ENCODE measurements at places on chromosomes 1 and 21. TPM values are rescaled to one million over a fixed set of nuclear protein-coding genes. Genes with fewer than 3 reads are reported as not detected.

The IGSF5 gene
- not detected for total RNA-seq

The SYPL2 gene
- 0.13 TPM for total RNA-seq

The BGLAP gene
- 6.4 TPM for total RNA-seq

The LRRC38 gene
- total RNA-seq, result not detected

The TMEM240 gene
- total RNA-seq, result 1.4 TPM

DNA sequence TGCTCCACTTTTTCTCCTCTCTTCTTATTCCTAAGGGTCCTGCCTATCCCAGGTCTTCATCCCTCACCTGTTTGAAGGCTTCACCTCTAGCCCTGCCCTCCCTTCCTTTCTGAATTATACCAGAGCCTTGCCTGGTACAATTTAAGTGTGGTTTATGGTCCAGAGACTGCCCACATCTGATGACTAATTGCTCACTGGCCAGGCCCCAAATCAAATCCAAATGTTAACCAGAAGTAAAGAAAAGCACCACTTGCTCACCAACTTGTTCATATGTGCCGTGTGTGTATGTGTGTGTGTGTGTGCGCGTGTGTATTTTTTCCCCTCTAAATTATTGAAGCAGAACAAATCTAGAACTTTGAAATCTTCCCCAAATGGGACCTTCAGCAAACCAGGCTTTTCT is 26.4 kb downstream of the MYOM3 start:
- no peaks in the 10 kb centered on the region for H3K36me3 ChIP-seq
- no peak overlapping the region for H3K27ac ChIP-seq
- H3K27me3 ChIP-seq, result no peaks in the 10 kb centered on the region
- no peaks in the 10 kb centered on the region for H3K4me1 ChIP-seq

GRCh38 chr1:228938537-228938901 is 203.2 kb downstream of the RHOU start:
- no peaks in the 10 kb centered on the region for H3K27me3 ChIP-seq
- H3K4me1 ChIP-seq, result peaks cover 42% of the 10 kb centered on the region
- no peak overlapping the region for H3K4me3 ChIP-seq
- no peaks in the 10 kb centered on the region for H3K36me3 ChIP-seq
- peak; percentile 38 for DNase-seq
- H3K27ac ChIP-seq, result peak overlapping the region; percentile 39

DNA sequence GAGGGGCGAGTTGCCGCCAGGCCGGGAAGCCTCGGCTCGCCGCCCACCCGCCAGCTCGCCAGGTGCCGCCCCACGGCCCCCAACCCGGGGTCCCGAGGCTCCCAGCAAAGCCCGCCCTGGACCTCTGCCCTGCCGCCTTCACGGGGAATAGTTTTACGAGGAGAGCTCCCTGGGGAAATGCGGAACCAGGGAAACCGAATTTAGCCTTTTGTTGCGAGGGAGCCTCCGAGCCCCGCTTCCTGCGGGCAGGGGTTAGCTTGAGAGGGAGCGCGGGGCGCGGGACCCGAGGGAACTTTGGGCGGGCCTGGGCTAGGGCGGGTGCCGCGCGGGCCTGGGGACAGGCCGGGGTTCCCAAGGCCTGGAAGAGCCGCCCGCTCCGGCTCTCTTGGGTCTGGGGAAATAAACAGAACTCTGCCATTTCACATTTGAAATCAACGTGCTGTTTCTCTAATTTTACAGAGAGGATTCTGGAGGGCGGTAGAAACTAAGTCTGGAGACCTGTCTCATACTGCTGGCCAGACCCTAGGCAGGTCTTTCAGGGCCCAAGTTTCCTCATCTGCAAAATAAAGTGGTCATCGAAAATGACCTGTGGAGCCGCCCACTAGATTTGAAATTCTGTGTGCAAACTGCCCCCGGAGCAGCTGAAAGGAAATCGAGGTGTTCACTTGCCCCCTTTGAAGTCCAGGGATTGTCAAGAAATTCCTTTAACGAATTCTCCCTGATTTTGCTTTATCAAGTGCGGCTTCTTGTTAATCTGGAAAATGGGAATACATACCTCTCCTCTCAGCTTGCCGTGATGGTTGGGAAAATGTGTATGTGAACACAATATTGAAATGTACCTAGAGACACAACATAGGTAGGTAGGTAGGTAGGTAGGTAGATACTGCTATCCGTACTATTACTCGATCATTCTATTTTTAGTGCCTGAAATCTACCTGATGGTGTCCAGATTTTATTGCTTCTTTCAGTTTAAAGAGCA is 749 bp upstream of the GLUL start:
- DNase-seq, result no peak
- H3K4me3 ChIP-seq, result peak overlapping the region; percentile 67
- H3K27ac ChIP-seq, result no peak overlapping the region
- peaks cover 3% of the 10 kb centered on the region for H3K36me3 ChIP-seq
- H3K27me3 ChIP-seq, result peaks cover 11% of the 10 kb centered on the region

DNA sequence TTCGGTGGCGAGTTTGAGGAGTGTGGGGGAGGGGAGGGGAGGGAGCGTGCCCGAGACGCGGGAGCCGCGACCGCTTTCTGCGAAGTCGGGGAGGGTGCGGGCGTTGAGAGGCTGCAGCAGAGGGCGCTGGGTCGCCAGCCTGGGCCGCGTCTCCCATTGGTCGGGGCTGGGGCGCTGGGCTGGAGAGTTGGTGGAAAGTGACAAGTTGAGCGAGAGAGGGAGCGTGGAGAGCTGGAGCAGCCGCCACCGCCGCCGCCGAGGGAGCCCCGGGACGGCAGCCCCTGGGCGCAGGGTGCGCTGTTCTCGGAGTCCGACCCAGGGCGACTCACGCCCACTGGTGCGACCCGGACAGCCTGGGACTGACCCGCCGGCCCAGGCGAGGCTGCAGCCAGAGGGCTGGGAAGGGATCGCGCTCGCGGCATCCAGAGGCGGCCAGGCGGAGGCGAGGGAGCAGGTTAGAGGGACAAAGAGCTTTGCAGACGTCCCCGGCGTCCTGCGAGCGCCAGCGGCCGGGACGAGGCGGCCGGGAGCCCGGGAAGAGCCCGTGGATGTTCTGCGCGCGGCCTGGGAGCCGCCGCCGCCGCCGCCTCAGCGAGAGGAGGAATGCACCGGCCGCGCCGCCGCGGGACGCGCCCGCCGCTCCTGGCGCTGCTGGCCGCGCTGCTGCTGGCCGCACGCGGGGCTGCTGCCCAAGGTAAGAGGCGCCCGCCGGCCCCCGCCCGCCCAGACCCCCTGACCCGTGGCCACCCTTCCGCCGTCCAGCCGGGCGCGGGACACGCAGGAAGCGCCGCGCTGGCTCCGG is at the start of gene ROR1:
ROR1 (plus strand) TSS at position 203 of the 802 bp plus-strand sequence.
- H3K27me3 ChIP-seq, result peaks cover 7% of the 10 kb centered on the region
- H3K4me3 ChIP-seq, result no peak within 1 kb of the TSS
- H3K4me1 ChIP-seq, result peaks cover 13% of the 10 kb centered on the region

GRCh38 chr1:241551759-241552638 is 19.8 kb downstream of the KMO start:
- H3K36me3 ChIP-seq, result no peaks in the 10 kb centered on the region
- peak; percentile 15 for DNase-seq
- peaks cover 3% of the 10 kb centered on the region for H3K27me3 ChIP-seq
- peak overlapping the region; percentile 84 for H3K27ac ChIP-seq
- peaks cover 3% of the 10 kb centered on the region for H3K4me1 ChIP-seq

DNA sequence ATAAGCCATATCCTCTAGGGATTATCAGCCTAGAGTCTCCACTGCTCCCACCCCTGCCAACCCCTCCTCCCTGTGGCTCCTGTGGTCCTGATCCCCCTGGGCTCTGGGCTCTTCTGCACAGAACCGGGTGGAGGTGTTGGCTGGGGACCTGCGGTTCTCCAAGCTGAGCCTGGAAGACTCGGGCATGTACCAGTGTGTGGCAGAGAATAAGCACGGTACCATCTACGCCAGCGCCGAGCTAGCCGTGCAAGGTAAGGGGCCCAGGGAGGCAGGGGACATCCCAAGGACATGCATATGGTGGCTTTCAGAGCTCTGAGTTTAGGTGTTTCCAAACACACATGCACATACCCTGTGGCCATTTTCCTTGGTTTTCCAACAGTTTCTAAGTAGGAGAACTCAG is 19.3 kb downstream of the CNTN2 start:
- no peak overlapping the region for H3K4me3 ChIP-seq
- no peak overlapping the region for H3K27ac ChIP-seq
- no peaks in the 10 kb centered on the region for H3K36me3 ChIP-seq
- no peaks in the 10 kb centered on the region for H3K27me3 ChIP-seq
- no peaks in the 10 kb centered on the region for H3K4me1 ChIP-seq

GRCh38 chr1:118947790-118948189 is 40.4 kb downstream of the TBX15 start:
- no peaks in the 10 kb centered on the region for H3K36me3 ChIP-seq
- no peak overlapping the region for H3K4me3 ChIP-seq
- H3K27ac ChIP-seq, result no peak overlapping the region
- DNase-seq, result no peak
- no peaks in the 10 kb centered on the region for H3K27me3 ChIP-seq

DNA sequence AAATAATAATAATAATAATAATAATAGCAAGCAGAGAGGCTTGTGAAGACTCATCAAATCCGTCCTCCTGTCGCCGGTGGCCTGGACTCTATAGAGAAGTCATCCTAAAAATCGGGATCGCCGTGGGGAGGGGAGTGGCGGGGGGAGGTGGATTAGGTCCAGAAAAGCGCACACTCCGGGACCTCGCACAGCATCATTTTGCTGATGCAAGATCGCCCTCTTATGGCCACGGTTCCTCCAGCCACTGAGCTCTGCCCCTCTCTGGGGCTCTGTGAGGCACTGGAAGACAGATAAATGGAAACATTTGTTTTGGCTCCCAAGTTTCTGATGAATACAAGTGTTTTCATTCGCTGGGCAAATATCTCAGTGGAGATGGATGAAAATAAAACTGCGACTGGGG is 612.0 kb downstream of the MATN1 start:
- H3K4me1 ChIP-seq, result no peaks in the 10 kb centered on the region
- H3K27me3 ChIP-seq, result peaks cover 39% of the 10 kb centered on the region
- no peak overlapping the region for H3K4me3 ChIP-seq
- no peaks in the 10 kb centered on the region for H3K36me3 ChIP-seq
- no peak overlapping the region for H3K27ac ChIP-seq

DNA sequence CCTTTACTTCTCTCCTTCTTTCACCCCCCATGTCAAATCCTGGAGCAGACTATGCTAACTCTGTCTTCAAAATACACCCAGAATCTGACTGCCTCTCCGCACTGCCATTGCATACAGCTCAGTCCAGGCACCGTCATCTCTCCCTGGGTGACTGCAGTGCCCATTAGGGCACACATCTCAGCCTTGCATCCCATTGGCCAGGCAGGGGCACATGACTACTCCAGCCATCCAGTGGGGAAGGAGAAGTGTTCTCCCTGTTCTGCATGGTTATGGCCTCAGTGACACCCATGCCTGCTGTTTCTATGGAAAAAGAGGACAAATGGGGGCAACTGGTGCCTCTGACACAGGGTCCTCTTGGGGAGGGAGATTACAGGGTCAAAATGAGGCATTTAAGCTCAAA is 270.5 kb downstream of the MATN1 start:
- H3K4me1 ChIP-seq, result no peaks in the 10 kb centered on the region
- DNase-seq, result no peak
- H3K36me3 ChIP-seq, result no peaks in the 10 kb centered on the region
- H3K27ac ChIP-seq, result no peak overlapping the region

DNA sequence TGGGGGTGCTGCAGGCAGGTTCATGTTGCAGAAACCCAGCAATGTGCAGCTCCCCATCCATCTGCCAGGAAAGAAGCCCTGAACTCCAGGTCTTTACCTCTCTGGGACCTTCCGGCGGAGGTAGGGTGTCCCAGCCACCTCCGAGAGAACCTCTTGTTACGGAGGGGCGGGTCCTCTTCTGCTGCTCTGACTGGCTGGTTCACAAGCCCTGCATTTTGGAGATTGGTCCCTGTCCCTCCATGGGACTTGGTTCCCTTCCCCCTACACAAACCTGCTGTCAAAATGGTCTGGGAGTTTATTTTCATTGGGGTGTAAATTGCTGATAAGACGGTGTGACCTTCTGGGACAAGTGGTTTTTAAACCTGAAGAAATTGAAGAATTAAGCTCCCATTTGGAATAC is 8.0 kb upstream of the CELSR2 start:
- no peaks in the 10 kb centered on the region for H3K4me1 ChIP-seq
- H3K27me3 ChIP-seq, result peaks cover 22% of the 10 kb centered on the region
- peaks cover 28% of the 10 kb centered on the region for H3K36me3 ChIP-seq
- no peak overlapping the region for H3K4me3 ChIP-seq

DNA sequence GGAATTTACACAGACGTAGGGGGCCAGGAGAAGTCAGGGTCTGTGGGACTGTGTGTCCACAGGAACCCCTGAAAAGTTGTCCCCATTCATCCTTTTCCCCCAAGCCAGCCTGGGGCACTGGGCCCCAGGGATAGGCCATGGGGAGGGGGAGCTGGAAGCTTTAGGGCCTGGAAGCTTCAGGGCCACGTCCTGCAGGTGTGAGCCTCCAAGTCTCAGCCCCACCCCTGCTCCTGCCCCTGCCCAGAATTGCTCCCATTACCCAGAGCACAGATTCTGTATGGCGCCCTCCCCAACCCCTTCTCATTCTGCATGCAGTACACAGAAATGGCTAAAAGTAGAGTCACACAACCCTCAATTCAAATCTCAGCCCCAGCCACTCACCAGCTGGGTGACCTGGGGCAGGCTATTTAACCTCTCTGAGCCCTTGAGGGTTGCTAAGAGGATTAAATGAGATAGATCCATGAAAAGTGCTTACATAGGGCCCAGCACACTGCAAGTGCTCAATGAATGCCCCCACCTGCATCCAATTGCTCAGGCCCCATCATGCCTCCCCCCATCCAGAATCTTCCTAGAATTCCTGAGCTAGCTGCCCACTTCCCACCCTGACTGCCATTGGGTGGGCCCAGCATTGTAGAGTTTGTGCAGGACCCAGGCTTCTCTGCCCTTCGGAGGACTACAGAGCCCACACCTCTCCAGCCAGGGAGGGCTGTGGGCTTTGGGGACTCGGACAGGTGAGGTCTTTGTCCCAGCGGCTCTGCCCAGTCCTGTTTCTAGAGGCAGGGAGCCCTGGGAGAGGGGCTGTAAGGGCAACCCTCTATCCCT is 6.5 kb downstream of the RAP1GAP start:
- no peak overlapping the region for H3K27ac ChIP-seq
- DNase-seq, result no peak
- no peaks in the 10 kb centered on the region for H3K36me3 ChIP-seq
- H3K4me3 ChIP-seq, result no peak overlapping the region
- peaks cover 2% of the 10 kb centered on the region for H3K27me3 ChIP-seq

DNA sequence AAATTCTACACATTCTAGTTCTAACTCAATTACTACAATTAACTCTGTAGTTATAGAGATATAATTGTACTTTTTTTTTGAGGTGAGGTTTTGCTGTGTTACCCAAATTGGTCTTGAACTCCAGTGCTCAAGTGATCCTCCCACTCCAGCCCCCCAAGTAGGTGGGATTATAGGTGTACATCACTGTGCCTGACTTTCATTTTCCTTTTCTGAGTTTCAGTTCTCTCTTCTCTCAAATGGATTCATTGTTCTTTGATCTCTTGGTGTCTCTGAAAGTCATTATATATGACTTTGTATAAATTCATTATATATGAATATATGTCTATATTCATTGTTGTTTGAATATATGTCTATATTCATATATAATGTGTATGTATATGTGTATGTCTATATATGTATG is 74.0 kb upstream of the GALNT2 start:
- DNase-seq, result no peak
- no peaks in the 10 kb centered on the region for H3K27me3 ChIP-seq
- H3K4me3 ChIP-seq, result no peak overlapping the region
- H3K27ac ChIP-seq, result no peak overlapping the region

Data from T-cell (primary cell).